ENCODE measurements at places on chromosomes 5 and 9.

DNA sequence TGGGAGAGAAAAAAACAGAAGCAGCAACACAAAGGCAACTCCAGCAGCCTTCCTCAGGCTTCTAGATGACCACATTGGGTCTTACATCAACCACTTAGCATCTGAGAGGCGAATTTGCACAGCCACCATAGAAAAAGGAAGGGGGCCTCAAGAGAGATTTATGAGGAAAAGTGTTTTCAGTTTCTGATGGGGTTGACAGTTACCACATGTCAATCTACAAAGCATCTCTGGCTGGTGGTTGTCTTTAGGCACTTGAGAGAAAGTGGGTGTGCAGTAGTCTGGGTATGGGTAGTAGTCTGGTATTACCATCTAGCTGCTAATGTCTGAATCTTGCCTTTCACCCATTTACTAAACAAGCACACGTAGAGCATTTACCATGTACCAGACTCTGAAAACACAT lies 137.5 kb downstream of the BAAT start:
- no peak for DNase-seq

GRCh38 chr9:127214421-127215267 lies 49.9 kb upstream of the GARNL3 start:
- DNase-seq, result no peak

DNA sequence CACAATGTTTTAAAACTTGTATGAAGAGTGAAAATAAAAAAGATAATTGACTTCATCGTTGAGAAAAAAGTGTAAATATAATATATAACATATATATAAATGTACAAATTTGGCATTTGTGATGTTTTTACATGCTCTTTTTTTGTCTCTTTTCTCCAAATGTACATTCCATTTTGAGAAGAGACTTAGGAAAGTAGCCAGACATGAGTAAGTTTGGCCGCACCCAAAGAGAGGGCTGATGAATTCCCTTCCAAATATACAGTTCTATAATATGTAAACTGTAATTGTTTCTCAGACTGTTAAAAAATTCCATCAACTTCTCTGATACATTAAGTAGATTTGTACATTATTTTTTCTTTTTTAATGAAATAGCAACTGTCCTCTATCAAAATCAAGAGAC lies 193.2 kb upstream of the MAP3K1 start:
- no peak for DNase-seq

- DNase-seq, result no peak
Measured at GRCh38 chr5:166022065-166022464, 2269.4 kb upstream of the WWC1 start.

GRCh38 chr9:93265301-93265971 lies 81.5 kb downstream of the WNK2 start:
- no peak for DNase-seq

- DNase-seq, result no peak
Measured at GRCh38 chr5:82931110-82931509, 146.1 kb downstream of the TMEM167A start.

DNA sequence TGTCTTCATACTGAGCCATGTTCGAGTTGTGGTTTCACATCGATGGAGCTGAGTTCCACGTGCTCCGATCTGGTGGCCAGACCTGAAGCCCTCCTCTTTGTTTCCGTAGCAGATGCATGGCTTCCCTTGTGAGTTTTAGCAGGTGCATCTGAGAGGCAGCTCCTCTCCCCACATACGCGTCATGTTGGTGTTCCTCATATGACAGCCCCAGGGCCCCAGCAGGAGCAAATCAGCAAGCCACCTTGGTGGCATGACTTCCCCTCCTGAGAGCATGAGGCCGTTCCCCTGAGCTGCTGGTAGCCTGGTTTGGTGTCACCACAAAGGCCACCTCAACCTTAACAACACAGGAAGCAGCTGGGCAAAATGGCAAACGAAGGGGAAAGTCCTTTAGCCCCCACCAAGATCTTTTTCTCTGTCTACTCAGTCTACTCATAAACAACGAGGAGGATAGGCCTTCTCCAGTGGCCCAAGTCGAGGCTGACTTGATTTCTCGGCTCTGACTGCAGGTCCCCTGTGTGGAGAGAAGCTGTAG lies 5.9 kb downstream of the CYFIP2 start:
- DNase-seq, result no peak

GRCh38 chr9:101848485-101848919 lies 110.1 kb upstream of the GRIN3A start:
- peak; percentile 49 for DNase-seq

DNA sequence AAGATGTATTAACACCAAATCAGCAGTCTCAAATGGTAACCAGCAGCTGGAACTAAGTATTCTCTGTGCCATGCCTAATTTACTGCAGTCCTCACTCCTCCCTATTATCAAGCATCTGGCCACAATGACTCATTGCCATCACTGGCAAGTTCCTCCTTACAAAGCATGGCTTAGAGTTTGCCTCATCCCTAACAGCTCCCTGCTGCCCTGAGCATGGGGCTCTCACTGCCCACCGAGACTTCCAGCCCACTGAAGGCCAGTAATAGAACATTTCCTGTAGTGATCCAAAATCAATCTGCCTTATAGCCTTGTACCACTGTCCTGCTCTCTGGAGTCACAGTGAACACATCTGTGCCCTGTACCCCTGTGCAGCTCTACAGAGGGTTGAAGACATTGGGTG lies 211.9 kb upstream of the TRIM32 start:
- DNase-seq, result no peak

DNA sequence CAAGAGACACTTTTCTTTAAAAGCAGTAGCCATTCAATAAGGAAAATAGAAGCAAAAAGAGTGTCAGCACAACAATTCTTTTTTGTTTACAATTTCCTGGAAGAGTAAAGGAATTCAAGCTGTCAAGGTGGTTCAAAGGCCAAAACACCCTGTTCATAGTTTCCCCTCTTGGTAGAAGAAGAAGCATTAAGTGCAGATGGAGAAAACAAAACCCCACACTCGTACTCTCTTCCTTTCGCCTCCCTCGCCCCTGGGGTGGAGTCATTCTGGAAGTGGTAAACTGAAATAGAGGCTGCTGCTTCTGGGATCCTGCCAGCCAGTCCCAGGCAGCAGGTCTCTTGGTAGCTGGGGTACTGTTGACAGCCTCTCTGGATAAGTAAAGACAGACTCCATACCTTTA lies 105.0 kb downstream of the ANKRD55 start:
- DNase-seq, result no peak

- no peak for DNase-seq
Measured at GRCh38 chr5:106757672-106758071, 913.1 kb downstream of the EFNA5 start.

DNA sequence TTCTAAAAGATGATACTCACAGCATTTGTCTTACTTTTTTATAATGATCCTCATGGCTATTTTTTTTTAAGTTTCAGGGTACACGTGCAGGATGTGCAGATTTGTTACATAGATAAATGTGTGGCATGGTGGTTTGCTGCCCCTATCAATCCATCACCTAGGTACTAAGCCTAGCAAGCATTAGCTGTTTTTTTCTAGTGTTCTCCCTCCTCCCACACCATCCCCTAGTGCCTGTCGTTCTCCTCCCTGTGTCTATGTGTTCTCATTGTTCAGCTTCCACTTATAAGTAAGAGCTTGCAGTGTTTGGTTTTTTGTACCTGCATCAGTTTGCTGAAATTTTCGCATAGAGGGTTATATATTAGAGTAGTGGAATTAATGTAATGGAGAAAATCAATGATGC lies 189.1 kb upstream of the CDH12 start:
- no peak for DNase-seq

DNA sequence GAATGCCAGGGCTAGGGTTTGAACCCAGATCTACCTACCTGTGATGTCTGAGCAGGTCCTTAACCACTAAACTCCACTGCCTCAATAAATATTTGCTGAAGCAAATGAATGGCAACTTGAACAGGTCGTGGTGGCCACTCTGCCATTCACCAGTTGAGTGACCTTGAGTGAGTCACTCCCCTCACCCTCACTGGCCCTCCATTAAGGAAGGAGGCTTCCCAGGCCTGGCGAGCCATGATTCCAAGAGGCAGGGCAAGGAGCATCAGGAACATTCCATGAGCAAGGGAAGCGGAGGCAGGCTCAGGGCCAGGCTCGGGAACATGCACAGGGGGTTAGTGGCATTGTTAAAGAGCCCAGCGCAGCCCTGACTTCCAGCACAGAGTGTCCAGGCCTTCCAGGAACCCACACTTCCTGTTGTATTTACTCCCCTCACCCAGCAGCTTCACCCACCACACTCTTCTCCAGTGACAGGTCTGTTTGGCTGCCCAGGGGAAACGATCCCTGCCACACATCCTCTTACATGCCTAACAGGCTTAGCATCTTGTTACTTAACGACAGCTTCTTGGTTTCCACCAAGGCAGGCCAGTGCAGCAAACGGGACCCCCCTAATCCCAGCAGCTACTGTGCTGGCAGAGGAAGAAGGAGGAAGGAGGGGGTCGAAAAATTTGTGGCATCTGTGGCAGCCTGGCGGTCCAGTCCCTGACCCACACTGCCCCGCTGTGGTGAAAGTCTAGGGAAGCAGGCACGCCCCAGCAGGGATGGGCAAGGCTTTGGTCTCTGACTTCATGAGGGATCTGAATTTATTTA lies 43.7 kb upstream of the TTC1 start:
- peak; percentile 64 for DNase-seq

DNA sequence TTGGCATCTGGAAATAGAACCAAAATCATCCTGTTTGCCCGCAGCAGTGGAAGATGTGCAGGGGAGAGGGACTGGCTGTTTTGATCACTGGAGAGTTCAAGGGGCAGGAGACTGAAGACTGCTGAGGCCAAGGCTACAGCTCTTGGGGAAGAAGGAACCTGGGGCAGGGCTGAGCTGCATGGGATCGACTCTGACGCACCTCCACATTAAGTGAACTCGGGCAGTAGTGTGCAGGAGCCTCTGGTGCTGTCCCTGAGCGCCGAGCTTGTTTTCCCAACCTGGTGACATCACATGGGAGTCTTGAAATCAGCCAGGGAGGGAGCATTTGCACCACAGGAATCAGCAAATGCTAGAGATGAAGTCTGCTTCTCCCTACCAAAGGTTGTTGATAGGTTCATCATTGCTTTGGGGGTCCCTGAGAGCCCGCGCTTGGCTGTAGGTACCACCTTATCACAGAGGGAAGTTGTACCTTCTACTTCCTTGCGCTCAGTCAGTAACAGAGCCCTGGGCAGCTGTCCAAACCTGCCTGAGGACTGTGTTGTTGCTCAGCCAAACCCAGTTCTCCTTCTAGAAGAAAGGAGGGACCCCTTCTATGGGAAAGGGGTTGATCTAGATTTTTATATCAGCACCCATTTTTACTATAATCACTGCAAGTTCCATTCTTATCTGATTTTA lies 52.3 kb upstream of the CTSL start:
- DNase-seq, result no peak

GRCh38 chr5:174311531-174312269 lies 266.2 kb downstream of the NSG2 start:
- peak; percentile 76 for DNase-seq

- no peak for DNase-seq
Measured at GRCh38 chr9:17081814-17082213, 53.0 kb upstream of the CNTLN start.

DNA sequence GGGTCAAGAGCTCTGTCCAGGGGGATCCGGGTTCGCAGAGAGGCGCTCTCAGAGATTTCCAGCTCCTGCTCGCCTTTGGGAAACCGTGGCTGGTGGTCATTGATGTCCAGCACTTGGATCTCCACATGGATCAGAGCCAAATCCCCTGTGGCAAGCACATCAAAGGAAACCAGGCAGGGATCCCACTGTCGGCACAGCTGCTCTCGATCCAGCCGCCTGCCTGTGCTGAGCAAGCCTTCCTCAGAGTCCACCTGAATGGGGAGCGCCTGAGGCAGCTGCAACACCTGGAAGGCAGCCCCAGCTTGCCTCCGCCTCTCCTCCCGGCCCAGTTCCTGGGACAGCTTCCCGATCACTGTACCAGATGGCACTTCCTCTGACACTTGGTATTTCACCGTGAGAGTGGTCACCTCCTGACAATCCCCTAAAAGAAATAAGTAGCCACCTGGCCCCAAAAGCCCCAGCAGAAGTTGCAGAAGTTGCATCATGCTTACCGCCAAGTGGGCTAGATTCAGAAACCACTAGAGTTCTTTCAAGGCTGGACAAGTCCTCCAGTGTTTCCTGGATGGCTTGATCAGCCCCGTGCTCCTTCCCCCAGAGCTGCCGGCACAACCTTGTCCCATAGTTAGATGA lies 520 bp downstream of the PCDH12 start:
- DNase-seq, result no peak

DNA sequence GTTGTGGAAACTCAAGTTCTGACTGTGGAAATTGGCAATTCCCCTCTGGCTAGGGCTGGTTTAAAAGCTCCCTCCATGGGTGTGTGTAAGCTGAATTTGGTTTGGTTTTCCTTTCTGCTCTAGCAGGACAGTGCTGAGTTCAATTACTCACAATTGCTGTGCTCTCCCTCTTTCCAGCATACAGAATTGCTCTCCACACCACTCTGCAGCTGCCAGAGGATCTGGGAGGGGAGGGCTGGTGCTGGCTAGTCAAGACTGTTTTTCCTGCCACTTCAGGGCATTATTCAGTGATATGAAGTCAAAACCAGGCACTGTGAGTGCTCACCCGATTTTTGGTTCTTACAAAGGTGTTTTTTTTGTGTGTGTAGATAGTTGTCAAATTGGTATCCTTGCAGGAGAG lies 336.9 kb upstream of the SLC24A2 start:
- DNase-seq, result no peak

GRCh38 chr5:180305481-180305880 lies 13.6 kb upstream of the MAPK9 start:
- no peak for DNase-seq

GRCh38 chr5:36073595-36074216 lies 7.0 kb upstream of the UGT3A2 start:
- DNase-seq, result no peak

- DNase-seq, result no peak
Measured at GRCh38 chr5:132229236-132229635, 1.6 kb upstream of the P4HA2 start.

DNA sequence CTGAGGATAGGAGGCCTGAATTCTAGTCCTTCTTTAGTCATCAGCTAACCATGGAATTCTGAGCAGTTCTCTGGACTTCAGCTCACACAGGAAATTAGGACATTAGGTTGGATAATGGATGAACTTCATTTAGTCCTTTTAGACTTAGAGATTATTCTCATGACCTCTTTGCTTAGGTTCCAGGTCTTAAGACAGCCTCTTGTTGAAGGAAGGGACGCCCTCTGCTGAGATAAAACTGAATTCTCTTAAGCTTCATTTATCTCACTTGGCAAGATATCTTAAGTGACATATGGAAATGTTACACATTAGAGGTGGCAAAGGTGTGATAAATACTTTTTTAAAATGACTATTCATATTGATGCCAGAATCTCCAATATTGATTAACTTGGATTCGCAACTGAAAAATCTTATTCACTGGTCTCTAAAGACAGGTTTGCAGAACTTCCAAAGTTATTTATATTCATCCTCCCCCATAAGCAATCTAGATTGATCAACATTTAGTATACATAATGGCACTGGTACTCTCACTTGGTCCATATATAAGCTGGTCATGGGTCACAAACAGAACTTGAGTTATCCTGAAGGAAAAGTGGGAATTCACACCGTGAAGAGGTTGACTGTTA lies 16.9 kb upstream of the ZNF366 start:
- DNase-seq, result no peak

DNA sequence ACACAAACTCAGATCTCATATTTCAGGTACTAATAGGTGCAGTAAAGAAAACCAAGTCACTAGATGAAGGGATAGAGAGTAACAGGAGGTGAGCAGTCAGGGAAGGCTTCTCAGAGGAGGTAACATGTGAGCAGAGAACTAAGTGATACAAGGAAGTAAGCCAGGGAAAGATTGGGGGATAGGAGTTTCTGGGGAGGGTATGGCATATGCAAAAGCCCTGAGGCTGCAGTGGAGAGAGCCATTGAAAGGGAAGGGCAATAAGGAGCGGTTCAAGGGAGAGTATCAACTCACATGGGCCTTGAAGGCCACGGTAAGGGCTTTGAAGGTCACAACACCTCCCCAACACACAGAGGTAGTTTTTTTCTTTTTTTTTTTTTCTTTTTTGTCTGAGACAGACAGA lies 6.9 kb downstream of the OLFML2A start:
- no peak for DNase-seq

Measured in right hindlimb (tissue), 1 donor.